Stimulated activated CD4-positive, alpha-beta T cell treated with anti-CD3 and anti-CD28 coated beads, Interleukin-2, amount 100 ng/mL, for 48 hours (primary cell): ENCODE measurements at places on chromosomes 2 and 18.

DNA sequence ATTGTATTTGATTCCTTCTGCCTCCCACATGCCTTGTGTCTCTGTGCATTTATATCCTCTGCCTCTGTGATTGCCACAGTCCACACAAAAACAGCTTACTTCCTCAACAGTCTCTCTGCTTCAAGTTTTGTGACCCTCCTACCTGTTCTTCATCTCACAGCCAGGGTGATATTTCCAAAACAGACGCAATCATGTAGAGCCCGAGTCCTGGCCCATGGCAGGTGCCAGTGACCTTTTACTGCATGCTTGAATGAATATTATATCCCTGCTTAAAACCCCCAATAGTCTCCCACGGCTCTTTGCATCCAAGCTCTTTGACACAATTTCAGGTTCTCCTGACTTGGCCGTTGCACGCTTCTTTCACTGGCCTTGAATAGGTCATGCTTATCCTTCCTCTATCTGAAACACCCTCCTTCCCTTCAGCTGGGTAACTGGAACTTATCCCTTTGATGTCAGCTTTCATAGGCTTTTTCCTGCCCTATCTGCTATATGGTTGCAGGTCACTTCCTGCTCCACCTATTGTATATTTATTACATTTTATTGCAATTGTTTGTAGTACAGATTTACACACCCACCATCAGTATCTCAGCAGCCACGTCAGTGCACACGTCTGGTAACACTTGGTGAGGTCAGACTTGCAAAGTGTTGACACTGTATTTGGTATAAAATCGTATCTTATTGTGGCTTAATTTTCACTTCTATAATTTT, 29.7 kb upstream of the IL1B start:
- no peak for DNase-seq

DNA sequence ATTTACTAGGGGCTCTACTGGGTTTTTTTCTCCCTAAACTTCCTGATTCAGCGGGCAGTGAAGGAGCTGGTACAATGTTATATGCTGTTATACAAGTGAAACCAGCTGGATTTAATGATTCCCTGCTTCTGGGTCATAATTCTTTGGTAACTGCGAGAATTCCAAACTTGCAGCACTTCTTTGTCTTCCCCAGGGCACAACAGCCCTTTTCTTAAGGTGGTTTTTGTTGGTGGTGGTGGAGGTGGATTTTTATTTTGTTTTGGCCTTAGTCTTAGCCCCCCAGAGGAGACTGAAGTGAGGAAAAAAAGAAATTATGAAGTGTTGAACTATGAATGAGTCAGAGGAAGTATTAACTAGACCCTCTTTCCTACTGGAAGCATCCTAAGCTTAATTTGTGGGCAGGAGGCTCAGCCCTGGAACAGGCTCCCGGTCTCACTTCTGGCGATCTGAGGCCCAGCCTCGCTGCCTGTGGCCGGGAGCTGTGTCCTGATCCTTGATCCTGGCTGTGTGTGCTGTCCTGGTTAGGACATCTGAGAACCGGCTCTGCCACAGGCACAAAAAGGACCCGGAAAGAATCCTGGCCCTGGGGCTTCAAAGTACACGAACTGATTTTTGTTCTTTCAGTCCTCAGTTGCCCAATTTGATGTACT, 141.9 kb downstream of the LYPD6B start:
- DNase-seq: no peak

DNA sequence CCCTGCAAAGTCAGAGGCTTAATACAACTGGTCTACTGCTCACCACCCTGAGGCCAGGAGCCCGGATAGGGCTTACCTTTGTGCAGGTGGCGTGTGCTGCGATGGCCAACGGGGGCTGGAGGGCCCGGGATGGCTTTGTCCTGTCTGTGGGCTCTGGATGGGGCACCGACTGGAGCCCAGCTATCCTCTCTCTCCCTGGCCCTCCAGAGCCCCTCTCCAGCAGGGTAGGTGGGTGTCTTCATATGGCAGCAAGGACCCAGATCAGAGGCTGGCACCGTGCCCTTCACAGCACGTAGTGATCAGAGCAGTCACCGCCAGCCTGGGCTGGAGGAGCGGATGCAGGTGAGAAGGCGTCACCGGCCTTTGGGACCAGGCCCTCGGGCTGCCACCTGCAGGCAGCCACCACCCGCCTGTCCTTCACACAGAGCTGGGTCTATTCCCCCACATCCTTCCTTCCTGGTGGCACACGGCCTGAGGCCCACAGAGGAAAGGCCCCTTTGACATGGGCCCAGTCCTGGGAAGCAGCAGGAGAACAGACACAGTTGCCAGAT, 232.1 kb downstream of the EIPR1 start:
- DNase-seq: no peak

DNA sequence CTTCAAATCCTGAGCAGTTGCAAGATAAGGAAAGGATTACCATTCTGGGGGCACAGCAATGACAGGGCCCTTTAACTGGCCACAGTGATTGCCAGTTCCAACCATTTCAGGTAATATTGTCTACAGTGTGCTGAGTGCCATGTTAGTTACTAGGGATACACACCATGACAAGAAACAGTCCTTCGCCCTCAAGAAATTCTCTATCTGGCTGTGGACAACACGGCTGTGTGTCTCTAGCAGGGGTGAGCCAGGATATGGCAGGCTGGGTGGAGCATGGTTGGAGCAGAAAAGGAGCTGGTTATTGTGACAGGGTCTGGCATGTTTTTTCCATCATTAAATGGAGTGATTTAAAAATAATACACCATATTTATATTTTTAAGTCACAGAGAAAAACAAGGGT, 31.0 kb downstream of the TSPYL6 start:
- DNase-seq: no peak

DNA sequence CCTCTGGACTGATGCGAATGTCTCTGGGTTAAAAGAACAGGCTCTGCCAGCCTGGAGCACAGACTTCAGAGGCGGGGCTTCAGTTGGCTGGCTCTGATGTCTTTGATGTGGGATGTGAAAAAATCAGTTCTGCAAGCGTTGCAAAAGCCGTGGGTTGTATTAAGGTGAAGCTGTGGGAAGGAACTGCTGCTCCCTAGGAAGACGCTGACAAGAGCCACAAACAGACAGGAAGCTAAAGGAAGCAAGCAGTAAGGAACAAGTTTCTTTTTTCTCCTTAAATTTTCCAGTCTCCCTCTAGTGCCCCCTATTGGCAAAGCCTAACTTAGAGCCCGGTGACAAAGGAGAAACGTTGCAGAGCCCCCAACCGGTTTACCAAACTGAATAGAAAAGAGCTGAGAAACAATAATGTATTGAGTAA, 239.0 kb downstream of the CCDC178 start:
- no peak for DNase-seq
